Right ventricle myocardium inferior (tissue), 1 donor: ENCODE measurements at places on chromosomes 13 and 19.

- DNase-seq, result no peak
Observed at GRCh38 chr13:96751089-96751488, 243.2 kb downstream of the OXGR1 start.

- DNase-seq, result no peak
Observed at GRCh38 chr13:23617551-23618024, 47.4 kb downstream of the TNFRSF19 start.

GRCh38 chr13:28636677-28637317, 22.1 kb upstream of the POMP start:
- no peak for DNase-seq

GRCh38 chr19:12779162-12779993, 4.0 kb upstream of the HOOK2 start:
- DNase-seq, result peak; percentile 85

GRCh38 chr13:46618694-46619254, 65.8 kb downstream of the LRCH1 start:
- no peak for DNase-seq

DNA sequence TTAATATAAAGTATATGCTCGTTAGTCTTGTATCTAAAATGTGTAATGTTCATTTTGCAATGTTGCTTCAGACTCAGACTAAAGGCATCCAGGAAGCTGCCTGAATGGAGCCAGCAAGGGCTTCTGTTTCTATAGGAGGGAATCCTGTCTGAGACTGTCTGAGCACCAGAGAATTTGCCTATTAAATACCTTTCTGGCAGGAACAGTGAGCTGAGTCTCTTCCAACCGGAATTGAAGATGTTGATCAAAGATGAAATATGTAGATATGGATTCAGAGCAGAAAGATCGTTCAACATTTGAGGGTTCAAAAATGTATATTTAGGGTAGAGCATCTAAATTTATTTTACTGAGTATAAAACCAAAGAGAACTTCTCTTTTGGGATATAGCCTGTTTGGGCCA, 20.9 kb downstream of the MYO16 start:
- DNase-seq, result no peak
